Activated CD4-positive, CD25-positive, alpha-beta regulatory T cell treated with anti-CD3 and anti-CD28 coated beads, Interleukin-2, amount 50 U/mL, for 16 hours (primary cell): ENCODE measurements at places on chromosomes 11 and 22.

GRCh38 chr11:17873586-17873985, 139.0 kb downstream of the KCNC1 start:
- no peak for DNase-seq

- DNase-seq: no peak
Observed at GRCh38 chr11:13928566-13929251, 33.8 kb upstream of the SPON1 start.

DNA sequence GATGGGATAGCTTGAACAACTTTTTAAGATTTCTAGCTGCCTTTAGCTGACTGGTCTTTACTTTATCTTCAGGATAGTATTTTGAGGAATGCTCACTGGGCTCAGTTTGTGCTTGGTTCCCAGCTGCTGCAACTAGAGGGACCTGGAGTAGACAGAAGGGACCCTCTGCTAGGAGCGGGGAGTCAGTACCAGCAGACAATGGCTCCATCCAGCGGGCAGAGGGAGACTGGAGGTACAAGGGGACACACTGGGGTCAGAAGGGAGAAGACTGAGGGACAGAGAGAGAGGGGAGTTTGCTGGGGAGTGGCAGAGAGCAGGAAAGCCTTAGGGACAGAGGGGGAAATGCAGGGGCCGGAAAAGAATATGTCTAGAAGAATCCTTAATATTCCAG, 22.0 kb upstream of the ACER3 start:
- DNase-seq: no peak

DNA sequence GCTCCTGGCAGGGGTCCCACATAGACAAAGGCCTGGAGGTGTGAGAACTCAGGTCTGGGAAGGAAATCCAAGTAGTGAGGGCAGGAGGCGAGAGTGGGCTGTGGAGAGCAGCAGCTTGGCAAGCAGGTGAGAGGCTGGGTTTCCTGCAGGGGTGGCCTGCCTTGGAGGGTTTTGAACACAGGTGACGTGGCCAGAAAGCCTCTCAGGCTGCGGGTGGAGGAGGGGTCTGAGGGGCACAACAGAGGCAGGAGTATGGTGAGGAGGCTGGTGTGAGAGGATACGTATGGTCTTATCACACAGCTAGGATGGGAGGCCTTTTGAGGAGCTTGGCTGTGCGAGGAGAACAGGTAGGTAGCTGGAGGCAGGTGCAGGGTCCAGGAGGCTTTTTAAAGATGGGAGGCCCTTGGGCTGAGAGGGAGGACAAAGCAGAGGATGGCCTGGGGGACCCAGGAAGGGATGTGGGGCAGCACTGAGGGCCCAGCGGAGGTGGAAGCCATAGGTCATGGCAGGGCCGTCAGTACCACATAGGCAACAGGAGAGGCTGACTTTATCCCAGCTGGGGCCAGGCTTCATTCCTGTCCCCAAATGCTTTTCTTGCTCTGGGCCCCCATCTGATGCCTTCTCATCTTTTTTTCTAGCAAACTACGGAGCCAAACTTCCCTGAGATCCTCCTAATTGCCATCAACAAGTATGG, 84.4 kb downstream of the MYO7A start:
- no peak for DNase-seq

GRCh38 chr11:8429483-8429882, 164.5 kb downstream of the STK33 start:
- DNase-seq: no peak

DNA sequence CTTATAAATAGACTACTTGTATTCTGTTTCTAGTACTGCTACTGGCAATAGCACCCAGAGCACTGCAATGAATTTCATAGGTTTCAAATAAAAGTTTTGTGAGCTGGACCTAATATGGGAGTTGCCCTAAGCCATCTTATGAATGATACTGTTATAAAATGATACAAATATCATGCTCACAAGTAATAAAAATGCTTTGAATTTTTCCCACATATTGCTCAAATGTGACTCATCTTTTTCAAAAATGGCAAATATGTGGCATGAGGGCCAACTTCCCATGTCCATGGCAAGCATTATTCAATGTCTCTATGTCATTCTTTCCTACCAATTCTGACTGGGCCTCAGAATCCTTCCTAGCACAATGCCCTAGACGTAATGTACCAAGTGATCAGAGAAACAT, 137.6 kb downstream of the TRPC6 start:
- DNase-seq: no peak
